ENCODE measurements at places on chromosomes 1 and 21.

DNA sequence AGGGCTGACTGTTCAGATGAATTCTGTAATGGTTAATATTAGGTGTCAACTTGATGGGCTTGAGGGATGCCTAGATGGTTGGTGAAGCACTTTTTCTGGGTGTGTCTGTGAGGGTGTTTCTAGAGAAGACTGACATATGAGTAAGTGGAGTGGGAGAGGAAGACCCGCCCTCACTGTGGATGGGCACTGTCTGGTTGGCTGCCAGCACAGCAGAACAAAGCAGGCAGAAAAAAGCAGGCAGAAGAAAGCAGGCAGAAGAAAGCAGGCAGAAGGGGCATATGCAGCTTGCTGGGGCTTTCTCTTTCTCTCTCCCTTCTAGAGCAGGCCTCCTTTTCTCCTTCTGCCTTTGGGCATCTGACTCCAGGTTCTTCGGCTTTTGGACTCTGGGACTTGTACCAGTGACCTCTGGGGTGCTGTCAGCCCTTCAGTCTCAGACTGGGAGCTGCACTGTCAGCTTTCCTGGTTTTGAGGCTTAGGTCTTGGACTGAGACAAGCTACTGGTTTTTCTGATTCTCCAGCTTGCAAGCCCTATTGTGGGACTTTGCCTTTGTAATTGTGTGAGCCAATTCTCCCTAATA, 42.9 kb upstream of the CD2 start:
- DNase-seq: no peak

DNA sequence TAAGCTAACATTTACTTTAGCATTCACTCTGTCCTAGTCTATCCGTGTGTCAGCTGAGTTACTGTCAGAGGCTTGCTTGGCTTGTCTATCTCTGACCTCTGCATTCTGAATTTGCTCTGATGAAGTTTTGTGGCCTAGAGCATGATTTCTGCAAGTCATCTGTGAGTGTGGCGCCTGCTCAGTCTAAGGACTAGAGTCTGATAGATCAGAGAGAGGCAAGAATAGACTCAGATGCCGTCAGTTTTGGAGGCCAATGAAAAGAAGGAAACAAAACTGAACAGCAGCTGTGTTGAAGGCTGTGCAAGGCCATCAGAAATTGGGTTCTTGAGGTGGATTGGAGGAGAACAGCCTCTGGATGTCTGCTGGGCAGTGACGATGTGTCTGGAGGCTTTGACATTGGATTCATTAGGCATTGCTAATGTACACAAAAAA, 573.1 kb downstream of the USP25 start:
- DNase-seq: peak; percentile 63

- DNase-seq: no peak
Observed at GRCh38 chr1:181730606-181731005, 247.3 kb downstream of the CACNA1E start.

GRCh38 chr1:167440345-167440744, 78.0 kb downstream of the CD247 start:
- no peak for DNase-seq

GRCh38 chr1:1972976-1973715, 30.4 kb downstream of the CFAP74 start:
- peak; percentile 28 for DNase-seq

- no peak for DNase-seq
Observed at GRCh38 chr1:118934706-118935105, 53.4 kb downstream of the TBX15 start.

- DNase-seq: peak; percentile 82
Observed at GRCh38 chr21:25801217-25802014, 66.6 kb downstream of the GABPA start.

GRCh38 chr1:199157494-199157893, 518.7 kb downstream of the PTPRC start:
- DNase-seq: no peak

Data from right cardiac atrium (tissue), 5 donors.